ENCODE measurements at places on chromosomes 13 and 19. TPM values are rescaled to one million over a fixed set of nuclear protein-coding genes. Genes with fewer than 3 reads are reported as not detected.

Gene KDELR1
- 46.5 TPM for total RNA-seq

Gene PLVAP
- total RNA-seq, result not detected

Gene CGB2
- total RNA-seq, result not detected

Gene KRTDAP
- 3.1 TPM for total RNA-seq

Gene ASPDH
- not detected for total RNA-seq

Gene TPTE2
- total RNA-seq, result not detected

Gene SIGLECL1
- not detected for total RNA-seq

Gene OSCAR
- 1.1 TPM for total RNA-seq

Gene PDS5B
- total RNA-seq, result 7.7 TPM

Gene ZNF837
- total RNA-seq, result 1.9 TPM
